Fibroblast of skin of left biceps (primary cell): ENCODE measurements at places on chromosomes 16 and 17.

DNA sequence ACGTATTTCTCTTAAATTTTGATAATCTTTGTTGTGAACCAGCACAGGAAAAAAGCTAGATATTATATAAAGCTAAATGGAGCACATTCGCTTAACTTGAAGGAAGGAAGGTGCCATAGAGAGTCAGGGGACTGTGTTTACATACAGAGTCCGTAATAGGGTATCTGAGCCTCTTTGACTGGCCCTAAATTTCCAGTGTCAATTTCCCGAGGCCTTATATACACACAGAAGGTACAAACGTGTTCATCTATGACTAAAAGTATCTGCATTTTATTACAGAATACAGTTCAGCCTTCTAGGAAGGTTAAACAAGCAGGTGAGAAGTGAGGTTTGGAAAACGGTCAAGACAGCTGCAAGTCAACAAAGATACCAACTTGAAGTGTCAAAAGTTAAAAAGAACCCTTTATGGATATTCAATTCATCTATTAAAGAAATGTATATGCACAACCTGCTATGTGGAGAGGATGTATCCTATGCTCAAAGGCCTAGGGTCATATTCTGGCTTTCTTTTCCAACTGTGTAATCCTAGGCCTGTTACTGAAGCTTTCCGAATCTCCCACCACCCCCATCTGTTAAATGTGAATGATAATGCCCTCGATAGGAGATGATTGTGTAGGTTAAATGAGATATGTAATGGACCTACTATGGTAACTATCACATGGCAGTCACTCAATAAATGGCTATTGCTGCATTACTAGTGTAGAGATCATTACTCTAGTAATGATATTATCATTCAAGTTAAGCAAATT, 263.7 kb upstream of the MAF start:
- no peak for DNase-seq

DNA sequence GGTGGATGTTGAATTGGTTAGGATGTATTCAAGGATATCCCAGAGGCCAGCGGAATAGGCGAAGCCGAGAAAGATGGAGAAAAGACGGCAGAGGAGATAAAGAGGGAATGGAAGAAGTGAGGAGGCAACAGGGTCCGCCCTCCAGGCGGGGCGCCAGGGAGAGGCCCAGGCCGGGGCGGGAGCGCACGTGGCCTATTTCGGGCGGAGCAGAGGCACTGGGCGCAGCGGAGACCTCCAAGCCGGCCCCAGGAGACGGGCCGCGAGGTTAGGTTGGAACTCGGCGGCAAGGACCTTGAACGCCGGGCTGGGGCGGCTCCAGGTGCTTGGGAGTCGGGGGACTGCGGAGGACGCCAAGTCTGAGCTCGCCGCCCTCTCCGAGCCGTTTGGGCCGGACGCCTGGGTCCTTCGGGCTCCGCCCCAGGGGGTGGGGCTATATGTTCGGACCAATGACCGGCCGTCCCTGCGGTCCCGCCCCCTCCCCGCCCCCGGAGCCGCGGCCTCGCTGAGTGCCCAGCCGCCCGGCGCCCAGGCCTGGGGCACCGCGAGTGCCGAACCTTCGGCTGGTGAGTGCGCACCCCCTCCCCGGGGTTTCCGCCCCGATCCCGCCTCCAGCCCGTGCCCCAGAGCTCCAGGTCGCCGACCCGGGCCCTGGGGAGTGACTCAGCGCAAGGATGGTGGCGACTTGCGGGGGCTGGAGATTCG, at the start of gene ZNF771:
ZNF771 (plus strand) TSS at position 505 of the 702 bp plus-strand sequence. CDS start 448 bp downstream, outside the sequence.
- peak; percentile 68 for DNase-seq

GRCh38 chr16:4159726-4160125, 43.5 kb upstream of the ADCY9 start:
- DNase-seq = no peak

- no peak for DNase-seq
Observed at GRCh38 chr16:11248133-11248532, 7.9 kb downstream of the SOCS1 start.

DNA sequence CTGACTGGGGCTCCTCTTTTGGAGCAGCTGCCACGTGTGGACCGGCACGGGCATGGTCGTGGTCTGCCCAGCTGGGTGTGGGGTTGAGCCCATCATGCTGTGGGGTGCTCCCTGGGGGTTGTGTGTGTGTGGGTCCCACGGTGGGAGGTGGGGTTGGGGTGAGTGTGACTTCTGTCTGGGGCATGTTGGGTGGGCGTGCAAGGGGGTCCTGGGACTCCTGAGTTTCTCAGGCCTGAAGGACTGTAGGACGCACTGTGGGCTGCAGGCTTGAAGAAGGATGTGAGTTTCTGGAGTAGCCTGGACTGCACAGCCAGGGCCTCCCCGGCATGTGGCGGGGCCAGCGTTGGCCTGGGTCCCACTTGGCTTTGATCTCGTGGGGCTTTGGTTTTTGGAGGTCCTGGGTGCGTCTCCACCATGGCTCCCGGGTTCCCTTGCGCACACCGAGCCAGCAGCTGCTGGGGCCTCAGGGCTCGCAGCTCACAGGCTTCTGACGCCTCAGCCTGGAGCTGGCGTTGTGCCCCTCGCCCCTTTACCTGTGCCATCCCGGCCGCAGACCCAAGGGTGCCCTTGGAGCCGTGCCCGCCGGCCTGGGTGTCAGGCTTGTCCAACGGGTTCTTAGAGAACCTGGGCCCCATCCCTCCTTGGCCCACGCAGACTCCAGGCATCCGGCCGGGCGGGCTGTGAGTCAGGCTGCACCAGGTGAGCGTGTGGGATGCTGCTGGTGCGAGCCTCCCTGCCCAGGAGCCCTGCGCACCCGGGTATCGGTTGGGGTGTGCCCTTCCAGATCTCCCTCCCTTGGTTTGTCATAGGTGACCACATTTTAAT, 34.4 kb upstream of the ZNF750 start:
- no peak for DNase-seq

DNA sequence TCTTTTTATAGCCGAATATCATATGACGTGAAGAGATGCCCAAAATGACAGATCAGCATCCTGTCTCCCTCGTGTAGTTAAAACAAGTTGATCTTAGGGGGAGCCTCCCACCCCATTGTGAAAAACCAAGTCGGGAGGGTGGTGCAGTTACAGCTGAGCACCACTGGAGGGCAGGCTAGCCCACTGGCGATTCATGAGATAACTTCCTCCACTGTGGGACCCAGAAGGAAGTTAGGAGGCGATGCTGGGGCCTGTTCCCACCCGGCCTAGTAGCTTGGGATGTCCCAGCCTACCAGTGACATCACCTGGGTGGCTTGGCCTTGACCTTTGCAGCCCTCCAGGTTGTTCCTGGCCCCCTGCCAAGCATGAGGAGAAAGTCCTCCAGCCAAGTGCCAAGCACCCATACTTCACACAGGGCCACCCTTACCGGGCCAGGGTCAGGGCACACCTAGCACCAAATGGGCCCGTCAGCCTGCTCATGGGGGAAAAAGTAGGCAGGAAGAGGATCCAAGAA, 8.1 kb upstream of the CPNE2 start:
- peak; percentile 37 for DNase-seq

DNA sequence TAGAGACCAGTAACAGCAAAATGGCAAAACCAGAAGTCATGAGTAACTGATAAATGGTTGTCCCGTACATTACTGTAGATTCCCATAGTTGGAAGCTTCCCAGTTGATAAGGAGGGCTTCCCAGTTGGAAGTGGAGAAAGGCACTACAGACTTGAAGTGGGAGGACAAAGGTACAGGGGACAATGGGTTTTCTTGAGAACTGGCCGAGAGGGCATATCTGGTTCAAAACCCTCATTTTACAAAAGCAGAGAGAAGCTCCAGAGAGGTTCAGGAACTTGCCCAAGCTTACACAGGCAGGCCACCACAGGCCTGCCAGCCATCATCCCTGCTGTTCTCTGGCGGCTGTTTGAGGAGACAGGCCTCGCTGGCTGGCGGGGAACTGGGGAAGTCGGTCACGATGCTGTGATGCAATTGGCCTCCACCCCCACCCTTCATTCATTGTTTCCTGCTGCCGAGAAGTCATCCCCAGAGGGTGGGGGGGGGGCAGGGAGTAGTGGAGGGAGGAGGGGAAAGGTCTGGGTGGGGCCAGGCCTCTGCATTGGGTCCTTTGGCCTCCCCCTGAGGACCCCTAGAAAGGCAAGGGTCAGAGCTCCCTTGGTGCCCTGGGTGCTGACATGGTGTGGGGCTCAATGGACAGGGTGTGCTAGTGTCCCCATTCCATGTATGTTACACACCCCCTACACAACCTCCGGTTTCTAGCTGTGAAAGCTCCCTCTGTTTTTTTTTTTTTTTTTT, 3.0 kb downstream of the UBALD2 start:
- peak; percentile 26 for DNase-seq

GRCh38 chr16:716200-716568, 1.3 kb downstream of the METRN start:
- DNase-seq = no peak

DNA sequence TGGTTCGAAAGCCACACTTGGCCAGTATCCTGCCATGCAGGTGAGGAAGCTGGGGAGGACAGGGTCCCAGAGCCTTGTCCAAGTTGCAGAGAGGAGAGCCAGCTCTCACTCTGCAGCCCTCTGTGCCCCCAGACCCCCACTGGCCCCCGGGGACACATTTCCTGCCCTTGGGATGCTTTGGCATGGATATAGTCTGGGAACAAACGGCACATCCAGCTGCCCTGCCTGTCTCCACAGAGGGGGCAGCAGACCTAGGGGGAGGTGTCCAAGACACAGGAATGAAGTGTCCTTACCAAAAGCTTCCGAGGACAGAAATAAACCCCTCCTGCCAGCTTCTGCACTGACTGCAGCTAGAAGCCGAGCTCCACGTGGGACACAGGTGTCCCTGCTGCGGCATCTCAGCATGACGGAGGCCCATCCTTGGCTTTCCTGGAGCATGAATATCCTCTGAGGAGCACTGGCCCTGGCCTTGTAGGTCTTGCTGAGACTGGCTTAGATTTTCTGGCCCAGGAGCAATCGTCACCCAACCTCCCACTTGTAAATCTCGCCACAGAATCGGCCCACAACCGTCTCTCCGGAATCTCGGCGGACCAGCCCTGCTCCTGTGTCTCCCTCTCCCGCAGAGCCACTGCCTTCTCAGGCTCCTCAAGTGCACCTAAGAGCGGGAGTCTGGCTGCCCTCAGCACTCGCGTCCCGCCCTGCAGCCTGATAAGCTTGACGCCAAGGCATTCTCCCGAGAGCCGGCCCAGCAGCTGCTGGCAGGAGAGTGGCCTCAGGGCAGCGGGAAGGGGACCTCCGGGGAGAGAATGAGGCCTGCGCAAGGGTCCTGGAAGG, 1.1 kb upstream of the CAPN15 start:
- DNase-seq = no peak

DNA sequence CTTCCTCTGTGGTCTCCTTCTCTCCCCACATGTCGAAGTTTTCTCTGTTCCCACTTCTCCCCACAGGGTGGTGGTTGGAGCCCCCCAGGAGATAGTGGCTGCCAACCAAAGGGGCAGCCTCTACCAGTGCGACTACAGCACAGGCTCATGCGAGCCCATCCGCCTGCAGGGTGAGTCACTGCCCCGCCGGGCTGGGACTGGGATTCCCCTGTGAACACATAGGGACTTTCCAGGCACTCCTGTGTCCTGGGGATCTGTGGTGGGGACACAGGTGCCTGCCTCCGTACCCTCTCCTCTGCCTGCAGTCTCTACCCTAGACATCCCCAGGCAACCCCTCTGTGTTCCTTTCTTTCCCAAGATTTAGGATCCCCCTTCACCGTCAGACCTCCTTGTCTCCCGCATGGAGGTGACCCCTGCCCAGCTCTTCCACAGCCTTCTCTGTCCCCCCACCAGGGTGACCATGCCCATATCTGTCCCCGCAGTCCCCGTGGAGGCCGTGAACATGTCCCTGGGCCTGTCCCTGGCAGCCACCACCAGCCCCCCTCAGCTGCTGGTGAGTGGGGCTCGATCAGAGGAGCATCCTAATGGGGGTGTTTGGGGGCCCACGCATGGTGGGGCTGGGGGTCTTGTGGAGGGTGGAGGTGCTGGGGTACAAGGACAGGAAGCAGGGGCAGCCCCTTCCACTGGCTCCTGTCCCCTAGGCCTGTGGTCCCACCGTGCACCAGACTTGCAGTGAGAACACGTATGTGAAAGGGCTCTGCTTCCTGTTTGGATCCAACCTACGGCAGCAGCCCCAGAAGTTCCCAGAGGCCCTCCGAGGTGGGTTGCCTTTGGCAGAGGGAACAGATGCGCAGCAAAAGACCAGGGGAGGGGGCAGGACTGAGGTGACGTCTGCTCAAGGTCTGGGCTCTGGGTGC, 5.8 kb downstream of the ITGAM start:
- DNase-seq = no peak

DNA sequence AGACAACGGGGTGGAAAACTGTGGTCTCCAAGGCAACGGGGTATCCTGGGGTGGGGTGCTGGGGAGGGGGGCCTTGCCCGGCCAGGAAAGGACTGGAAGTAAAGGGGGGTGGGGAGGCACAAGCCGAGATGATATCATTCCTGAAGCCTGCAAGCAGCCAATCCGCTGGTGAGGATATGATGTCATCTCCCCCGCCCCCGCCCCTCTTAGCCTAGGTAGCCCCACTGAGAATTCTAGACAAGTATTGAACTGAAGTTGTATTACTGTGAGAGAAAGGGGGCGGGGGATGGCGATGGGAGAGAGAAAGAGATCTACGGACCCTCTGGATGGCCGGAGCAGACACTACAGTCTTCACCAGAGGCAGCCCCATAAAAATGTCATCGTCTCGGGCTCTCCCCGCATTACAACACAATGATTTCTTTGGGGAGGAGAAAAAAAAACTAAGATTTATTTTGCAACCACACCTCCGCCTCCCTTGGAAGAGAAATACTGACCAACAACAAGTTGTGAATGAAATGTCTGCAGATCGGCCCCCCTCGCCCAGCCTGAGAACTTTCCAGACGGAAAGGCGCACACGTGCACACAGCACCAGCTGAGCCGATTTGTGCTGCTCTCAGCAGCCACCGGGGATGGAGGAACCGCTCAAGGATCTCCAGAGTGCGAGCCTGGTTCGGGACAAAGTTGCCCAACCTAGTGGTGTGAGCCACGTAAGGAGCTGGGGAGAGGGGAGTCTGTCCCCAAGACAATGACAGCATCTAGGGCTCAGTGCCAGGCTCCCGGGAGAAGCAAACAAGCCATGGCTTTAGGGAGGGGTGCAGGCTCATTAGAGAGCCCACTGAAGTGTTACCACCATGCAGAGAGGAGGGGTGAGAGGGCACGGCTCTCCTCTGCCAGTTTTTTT, 222.1 kb downstream of the SOX9 start:
- no peak for DNase-seq

DNA sequence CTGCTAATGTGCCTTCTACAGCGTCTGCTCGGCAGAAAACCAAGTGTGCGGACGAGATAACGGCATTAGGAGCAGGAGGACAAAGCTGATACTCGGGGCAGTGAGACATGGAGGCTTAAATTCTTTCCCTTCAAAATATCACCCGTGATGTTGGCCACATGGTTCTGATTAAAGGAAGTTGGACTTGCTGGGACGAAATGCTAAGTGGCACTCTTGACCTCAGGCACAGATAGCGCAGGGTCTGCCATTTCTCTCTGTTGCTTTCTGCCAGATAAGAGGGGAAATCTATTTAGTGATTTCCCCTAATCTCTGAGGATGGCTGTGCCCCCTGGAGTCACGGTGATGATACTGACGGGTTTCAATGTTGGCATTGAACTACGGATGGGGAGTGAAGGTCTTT, 509.6 kb upstream of the EEF2KMT start:
- DNase-seq = no peak

- peak; percentile 53 for DNase-seq
Observed at GRCh38 chr16:85173146-85173980, 61.1 kb upstream of the CIBAR2 start.
